ENCODE measurements at places on chromosomes 1 and 21. TPM values are rescaled to one million over a fixed set of nuclear protein-coding genes. Genes with fewer than 3 reads are reported as not detected.

GRCh38 chr1:226618380-226618779 is 69.8 kb downstream of the STUM start:
- no peak for DNase-seq

DNA sequence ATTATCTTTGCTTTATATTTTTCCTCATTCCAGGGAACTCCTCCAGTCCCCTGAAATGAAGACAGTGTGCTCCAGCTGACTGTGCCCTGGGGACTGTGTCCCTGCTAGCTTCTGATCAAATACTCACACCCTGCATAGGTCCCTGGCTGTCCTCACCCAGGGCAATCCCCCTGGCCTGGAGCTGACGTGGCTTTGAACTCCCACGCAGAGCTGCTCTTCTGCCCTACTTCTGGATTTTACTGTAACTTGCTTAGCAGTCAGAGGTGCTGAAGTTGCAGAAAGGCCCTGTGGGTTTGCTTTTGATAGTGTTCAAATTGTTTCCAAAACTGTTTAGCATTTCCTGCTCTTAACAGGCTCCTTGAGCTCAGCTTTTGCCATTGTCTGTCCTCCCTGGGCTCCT is 186.5 kb downstream of the FASLG start:
- no peak for DNase-seq

- DNase-seq: no peak
These were observed 31.1 kb upstream of the EPB41 start for GRCh38 chr1:28883242-28883616.

DNA sequence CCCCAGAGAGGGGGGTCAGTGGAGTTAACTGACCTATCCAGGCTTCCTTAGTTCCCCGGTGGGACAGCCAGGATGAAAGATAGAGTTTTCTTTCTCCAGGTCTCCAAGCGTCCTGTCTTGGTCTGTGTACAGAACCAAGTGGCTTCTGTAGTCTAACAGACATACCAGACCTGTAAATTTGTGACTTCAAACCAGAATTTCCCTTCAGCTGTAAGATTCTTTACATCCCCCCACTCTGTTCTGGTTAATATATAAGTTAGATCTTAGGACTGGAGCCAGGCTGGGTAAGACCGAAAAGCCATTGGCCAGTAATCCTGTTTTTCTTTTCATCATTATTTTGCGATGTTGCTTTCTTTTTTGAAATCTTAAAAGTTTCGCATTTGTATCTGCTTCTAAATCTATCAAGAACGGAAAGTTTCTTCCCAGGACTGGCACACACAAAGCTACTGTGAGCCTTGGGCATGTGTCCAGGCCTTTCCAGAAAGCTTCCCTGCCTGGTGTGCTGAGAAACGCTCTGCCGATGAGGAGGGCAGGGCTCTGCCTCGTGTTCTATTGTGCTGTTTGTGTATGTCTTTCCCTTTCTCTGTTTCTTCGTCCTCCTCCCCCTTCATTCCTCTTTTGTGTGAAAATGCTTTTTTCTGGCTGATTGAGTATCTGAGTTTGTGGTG is 72.3 kb downstream of the RGL1 start:
- no peak for DNase-seq

- peak; percentile 30 for DNase-seq
These were observed 2.3 kb downstream of the TTLL7 start for GRCh38 chr1:83996621-83997020.

GRCh38 chr1:241311056-241311746 is 45.8 kb downstream of the RGS7 start:
- DNase-seq: no peak

GRCh38 chr21:36454706-36455105 is 25.2 kb downstream of the CLDN14 start:
- DNase-seq: no peak

GRCh38 chr1:163933437-163933836 is 611.7 kb downstream of the NUF2 start:
- no peak for DNase-seq

GRCh38 chr1:119646521-119647227 is 1.4 kb downstream of the ZNF697 start:
- DNase-seq: no peak

Gene ALPL
- 1.8 TPM for polyA plus RNA-seq

Gene MPL
- not detected for polyA plus RNA-seq

Gene SELENON
- polyA plus RNA-seq: 62.6 TPM
